ELR (cell line): ENCODE measurements at places on chromosomes 13 and 19.

- DNase-seq: no peak
Measured at GRCh38 chr19:43690890-43691289, 20.9 kb upstream of the PLAUR start.

GRCh38 chr13:98447881-98448641, 128.8 kb downstream of the STK24 start:
- peak; percentile 33 for DNase-seq

DNA sequence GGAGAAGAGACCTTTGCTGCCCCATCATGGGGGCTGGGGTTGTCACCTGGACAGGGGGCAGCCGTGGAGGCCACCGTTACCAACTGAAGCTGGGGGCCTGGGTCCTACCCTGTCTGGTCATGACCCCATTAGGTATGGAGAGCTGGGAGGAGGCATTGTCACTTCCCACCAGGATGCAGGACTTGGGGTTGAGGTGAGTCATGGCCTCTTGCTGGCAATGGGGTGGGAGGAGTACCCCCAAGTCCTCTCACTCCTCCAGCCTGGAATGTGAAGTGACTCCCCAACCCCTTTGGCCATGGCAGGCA, 9.0 kb downstream of the EGLN2 start:
- DNase-seq: no peak

DNA sequence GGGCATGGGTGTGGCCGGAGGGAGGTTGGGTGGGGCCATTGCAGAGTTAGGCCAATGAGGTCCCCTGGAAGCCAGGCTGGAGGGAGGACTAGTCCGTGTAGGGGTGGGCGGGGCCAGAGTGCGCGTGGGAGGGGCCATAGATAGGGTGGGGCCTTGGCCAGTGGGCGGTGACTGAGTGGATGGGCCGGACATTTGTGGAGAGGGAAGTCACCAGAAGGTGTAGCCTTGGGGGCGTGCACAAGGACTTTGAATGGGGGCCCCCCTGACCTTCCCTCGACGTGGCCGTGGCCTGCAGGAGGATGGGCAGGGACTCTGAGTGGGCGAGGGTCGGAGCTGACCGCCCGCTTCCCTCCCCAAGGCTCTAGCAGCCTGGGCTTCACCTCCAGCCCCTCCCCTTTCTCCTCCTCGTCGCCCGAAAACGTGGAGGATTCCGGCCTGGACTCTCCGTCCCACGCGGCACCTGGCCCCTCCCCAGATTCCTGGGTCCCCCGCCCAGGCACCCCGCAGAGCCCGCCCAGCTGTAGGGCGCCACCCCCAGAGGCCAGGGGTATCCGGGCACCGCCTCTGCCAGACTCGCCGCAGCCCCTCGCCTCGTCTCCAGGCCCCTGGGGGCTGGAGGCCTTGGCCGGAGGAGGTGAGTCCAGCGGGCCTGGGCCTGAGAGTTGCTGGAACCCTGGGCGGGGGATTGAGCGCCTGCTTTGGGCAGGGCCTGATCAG, 16.5 kb upstream of the B3GNT3 start:
- DNase-seq: peak; percentile 75

GRCh38 chr19:54470991-54471782, 1.9 kb downstream of the CDC42EP5 start:
- no peak for DNase-seq

DNA sequence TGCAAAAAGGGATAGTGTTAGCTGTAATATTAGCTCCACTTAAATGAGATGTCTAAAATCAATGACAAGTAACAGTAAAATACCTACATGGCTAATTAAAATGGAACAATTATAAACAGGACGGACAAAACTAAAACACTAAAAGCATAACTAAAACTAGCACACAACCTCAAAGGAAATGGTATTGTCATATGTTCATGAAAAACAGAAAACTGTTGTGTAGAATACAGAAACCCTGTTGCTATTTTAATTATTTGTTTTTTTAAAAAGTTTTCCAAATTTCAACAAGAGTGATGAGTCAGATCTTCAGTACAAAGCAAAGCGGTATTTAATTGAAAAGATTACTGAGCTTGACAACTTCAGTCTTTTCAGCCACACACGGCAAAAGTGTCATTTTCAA, 4.2 kb downstream of the RCBTB2 start:
- DNase-seq: no peak

- no peak for DNase-seq
Measured at GRCh38 chr13:100336795-100337516, 248.1 kb downstream of the PCCA start.

GRCh38 chr19:45640849-45641273, 1.7 kb upstream of the EML2 start:
- peak; percentile 34 for DNase-seq

DNA sequence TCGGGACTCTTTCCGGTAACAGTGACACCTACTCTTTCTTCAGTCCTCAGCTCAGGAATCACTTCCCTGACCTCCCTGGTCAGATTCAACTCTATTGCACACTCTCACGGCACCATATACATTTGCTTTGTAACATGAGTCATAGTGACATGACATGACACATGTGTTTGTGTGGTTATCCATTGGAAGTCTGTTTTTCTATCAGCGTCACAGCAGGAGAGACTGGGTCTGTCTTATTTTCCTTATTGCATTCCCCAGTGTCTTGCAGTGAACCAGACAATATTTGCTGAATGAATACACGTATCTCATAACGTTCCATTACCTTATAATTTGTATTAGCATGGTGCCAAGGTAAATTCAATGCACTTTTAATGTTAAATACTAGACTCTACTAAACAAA, 102.0 kb downstream of the DCLK1 start:
- peak; percentile 28 for DNase-seq

DNA sequence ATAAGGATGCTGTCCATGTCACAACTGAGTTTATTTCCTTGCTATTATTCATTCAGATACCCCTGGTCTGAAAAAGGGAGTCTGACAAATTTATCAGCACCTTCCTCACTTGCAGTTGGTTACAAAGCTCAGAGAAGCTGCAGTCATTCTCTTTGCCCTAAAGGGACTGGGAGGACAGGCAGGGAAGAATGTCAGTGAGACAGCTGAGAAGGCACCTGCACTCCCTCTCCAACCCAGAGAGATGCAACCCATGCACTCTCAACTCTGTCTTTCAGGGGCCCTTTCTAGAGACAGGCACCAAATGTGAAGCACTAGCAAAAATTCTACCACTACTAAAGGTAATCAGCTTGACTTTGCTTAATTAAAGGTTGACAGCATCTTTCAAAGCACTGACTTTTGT, 83.3 kb downstream of the CRYL1 start:
- no peak for DNase-seq

DNA sequence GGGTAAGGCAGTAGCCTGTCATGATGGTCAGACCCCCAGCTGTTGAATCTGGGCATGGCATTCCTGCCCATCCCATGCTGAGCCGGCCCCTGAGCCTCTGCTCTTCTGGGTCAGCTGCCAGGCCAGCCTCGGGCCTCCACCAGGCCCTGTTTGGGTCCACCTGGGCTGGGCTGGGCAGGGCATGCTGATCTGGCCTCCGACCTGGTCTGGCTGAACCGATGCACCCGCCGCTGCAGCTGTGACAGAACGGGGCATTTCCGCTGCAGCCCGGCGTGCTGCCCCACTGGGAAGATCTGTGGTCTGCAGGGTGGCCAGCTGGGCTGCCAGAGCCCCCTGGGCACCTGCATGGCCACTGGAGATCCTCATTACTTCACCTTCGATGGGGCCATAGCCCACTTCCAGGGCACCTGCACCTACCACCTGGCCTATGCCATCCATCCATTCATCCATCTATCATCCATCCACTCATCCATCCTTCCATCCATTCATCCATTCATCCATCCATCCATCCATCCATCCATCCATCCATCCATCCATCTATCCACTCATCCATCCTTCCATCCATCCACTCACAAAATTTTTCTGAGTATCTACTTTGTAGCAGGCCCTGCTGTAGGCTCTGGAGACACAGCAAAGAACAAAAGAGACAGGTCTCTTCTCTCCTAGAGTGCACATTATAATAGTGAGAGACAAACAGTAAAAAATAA, 21.5 kb upstream of the FXYD3 start:
- DNase-seq: no peak

DNA sequence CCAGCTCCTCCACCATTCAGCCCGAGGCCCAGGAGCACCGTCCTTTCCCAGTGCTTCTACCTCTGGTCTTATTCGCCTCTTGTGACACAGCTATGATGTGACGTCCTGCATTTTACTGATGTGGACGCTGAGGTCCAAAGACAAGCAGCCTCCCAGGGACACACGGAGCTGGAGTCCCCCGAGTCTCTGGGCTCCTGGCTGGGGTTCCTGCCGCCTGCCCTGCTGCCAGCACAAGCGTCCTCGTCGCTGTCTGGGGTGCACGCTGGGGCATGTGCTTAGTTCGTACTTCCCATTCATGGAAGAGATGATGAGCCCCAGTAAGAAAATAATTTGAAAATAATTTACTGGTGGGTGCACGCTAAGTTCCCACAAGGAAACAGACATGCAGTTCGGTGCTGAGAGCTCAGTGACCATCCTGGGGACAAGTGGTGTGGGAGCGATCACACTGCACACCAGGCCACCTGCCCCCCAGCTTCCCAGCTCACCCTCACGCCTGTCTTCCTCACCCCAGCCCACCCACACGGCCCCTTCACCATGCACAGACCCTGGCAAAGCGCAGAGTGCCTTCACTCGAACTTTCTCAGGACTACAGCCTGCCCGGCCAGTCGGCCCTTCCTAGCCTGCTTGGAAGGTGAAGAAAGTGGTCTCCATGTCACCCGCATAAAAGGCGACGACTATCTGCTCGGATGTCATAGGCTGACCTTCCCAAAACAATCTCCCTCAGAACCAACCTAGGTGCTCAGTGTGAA, 14.2 kb upstream of the CFAP97D2 start:
- no peak for DNase-seq

DNA sequence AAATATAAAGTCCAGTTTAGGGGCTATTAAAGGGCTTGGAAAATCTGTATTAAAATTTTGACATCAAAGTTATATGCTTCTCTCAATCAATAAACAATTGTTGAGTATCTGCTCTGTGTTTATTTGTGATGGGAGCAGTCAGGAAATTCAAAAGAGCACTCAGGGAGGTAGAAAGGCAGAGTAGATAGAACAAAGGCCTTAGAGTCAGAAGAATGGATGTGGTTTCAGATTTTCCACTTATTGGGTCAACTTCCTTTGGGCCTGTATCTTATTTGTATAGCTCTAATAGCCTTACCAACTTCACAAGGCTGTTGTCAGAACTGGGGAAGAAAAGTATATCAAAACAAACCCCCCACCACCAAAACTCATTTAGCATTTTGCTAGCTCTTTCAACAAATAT, 302.6 kb downstream of the SPRY2 start:
- no peak for DNase-seq

- no peak for DNase-seq
Measured at GRCh38 chr19:12543855-12544254, 7.4 kb downstream of the ZNF564 start.
